ENCODE measurements at places on chromosomes 12 and 14.

- DNase-seq, result peak; percentile 50
These were observed 617.6 kb downstream of the LRFN5 start for GRCh38 chr14:42224053-42224888.

DNA sequence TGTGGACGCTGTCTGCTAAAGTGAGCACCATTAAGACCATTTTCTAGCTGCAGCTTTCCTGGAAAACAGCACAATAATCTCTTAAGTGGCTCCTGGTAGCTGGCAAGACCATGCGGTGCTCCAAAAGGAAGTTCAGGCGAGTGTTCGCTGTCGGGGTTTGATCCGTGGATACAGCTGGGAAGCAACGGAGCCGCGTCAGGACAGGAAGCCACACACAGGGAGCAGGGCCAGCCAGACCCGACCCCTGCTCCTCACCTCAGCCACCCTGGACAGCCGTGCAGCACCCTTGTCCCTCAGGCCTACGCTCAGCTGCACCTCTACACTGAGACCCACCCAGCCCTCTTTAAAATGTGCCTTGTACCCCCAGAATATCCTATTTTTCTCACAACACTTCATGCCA is 19.4 kb downstream of the ZFYVE21 start:
- DNase-seq, result no peak

- DNase-seq, result no peak
These were observed 316.0 kb downstream of the CCDC91 start for GRCh38 chr12:28506271-28506670.

GRCh38 chr14:38204719-38205115 is 3.0 kb upstream of the SSTR1 start:
- no peak for DNase-seq

DNA sequence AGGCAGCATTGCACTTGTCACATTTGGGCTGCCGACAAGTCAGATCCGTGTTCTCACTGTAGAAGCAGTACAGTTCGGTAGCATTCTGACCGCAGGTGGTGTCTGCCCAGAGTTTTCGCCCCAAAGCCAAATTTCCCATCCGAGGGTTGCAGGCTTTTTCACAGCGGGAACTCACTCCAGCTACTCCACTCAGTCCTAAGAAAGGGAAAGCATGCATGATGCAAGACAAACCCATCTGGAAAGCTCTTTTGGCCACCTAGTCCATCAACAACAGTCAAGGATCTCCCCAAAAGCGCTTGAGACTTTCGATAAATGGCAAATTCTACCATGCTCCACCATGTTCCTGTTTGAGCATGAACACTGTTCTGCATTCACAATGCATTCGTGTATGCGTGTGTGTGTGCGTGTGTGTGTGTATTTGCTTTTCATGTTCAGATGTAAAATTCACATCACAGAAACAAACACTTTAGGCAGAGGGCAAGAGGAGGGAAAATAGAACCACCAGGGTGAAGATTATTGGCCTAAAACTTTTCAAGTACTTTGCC is 3.2 kb downstream of the NTN4 start:
- no peak for DNase-seq

DNA sequence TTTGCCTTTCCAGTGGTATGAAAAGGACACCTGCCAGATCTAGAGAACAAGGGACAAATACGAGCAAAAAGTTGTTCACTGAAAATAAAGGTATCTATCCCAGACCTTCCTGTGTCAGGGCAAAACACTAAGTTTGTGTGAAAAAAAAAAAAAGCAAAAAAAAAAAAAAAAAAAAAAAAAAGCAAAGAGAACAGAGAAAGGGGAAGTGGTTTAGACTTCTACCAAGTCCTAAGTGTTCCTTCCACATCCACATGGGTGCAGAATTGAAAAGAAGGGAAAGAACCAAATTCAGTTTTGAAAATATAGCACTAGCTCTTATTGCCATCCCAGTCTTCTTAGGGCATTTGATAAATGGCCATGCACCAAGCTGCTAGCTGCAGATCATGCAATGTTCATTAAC is 41.7 kb downstream of the ZCRB1 start:
- DNase-seq, result no peak

- no peak for DNase-seq
These were observed 128.0 kb upstream of the ATF1 start for GRCh38 chr12:50635857-50636256.

- DNase-seq, result no peak
These were observed 5.6 kb downstream of the CDK2AP1 start for GRCh38 chr12:123265851-123266678.

- DNase-seq, result no peak
These were observed 8.8 kb upstream of the FGF6 start for GRCh38 chr12:4454315-4454860.

DNA sequence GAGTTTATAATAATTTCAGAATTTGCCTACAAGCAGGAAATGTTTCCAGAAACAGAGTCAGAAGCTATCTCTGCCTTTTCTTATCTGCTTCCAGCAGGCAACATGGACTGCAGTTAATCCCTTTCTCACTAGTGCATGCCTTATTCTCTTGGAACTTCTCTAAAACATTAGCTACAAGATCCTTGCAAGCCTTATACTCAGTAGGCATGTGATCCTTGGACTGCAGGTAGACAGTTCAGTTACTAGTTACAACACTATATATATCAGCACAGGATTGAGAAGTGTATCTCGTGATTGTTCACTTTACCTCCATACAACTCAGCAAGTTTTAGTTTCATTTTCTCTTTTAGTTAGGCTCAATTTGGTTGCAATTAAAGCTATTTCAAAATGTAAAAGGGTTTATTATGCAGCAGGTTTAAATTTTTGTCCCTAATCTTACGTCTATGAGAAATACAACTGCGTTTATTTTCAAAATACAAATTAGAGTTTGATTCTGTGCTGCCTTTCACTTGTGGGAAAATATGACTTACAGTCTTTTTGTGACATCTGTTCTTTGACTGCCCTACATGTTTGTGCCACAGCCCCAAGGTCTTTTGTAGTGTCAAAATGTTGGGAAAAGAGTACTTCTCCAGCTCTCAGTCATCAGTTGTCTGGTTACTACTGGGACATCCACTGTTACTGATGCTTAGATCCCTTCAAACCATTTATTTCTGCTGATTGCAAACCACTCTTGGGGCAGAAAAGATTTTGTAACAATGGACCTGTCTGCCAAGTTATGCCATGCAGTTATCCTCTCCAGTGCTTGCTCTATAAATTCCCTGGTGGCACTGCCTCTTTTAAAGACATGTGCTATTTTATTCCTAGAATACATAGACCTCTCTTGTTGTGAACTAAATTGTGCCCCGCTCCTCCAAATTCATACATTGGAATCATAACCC is 709.0 kb upstream of the FOXG1 start:
- DNase-seq, result no peak

- no peak for DNase-seq
These were observed 25.6 kb upstream of the CABP1 start for GRCh38 chr12:120614848-120615247.

DNA sequence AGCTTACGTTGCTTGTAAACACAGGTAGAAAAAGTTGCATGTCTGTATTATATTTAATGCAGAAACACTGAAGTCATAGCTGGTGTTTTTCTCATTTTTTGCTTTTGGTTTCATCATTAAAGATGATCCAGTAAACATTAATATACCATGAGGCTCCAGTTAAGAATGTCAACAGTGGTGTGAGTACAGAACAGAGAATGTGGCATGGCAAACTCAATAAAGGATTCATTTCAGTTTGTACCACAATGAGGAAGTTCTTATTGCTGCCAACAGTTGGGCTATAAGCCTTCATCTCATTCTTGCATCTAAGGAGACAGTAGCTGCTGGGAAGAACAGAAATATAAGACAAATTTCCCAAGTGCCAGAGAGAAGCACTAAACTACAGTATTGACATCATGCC is 72.1 kb upstream of the ST8SIA1 start:
- DNase-seq, result no peak

DNA sequence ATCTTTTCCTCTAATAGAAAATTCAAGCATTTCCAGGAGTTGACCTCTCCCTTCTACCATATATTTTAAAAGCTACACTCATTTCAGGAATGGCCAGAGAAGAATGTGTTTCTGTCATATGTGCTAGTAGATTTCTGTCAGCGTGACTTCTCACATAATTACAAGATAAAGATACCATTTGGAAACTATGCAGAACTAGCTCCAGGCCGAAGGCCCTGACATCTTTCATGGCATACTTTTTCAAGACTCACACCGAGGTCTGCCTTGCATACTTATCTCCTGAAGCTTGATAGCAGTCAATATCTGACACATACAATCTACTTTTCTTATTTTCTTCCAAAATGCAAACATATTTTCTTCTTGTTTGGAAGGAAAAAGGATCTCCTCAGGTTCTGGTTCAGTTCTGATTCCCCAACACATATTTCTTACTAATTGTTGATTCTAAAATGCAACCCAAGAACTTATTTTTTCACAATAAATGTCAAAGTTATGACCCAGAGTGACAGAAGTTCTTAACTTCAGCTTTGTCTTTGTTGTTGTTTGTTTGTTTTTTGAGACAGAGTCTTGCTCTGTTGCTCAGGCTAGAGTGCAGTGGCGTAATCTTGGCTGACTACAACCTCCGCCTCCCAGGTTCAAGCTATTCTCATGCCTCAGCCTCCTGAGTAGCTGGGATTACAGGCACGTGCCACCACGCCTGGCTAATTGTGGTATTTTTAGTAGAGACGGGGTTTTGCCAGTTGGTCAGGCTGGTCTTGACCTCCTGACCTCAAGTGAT is 99.5 kb downstream of the NTN4 start:
- no peak for DNase-seq

- DNase-seq, result no peak
These were observed 367.6 kb downstream of the RPS29 start for GRCh38 chr14:49218436-49219092.

DNA sequence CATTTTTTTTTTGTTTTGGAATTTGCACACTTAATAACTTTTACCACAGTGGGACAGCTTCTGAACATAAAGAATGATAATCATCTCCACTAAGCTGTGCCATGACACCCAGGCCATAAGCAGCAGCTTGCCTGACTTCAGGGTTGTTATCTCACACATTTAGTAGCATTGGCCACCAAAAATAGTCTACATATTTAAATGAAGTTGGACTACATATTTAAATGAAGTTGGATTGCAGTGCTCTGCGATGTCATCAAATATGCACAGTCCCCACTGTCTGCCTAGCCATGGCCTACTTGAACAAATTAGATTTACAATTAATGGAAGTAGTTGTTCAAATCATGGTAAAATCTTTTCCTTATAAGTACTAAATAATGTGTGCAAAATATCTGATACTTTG is 101.0 kb downstream of the KLRB1 start:
- no peak for DNase-seq

DNA sequence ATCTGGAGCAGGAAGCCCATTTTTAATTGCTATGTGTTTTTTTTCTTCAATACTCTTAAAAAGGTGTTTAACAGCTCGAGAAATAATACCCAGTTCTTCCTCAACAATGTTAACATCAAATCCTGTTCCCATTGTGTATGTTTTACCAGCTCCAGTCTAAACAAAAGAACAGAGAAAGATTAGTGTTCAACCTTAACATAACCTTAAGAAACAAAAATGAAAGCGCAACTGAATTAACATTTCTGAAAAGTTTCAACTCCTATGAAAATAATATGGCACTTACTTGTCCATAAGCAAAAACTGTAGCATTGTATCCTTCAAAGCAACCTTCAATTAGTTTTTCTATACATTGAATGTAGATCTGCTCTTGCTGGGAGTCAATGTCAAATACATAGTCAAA is 73.2 kb downstream of the KIF21A start:
- DNase-seq, result no peak

GRCh38 chr14:65506801-65507200 is 94.3 kb downstream of the FUT8 start:
- DNase-seq, result no peak

DNA sequence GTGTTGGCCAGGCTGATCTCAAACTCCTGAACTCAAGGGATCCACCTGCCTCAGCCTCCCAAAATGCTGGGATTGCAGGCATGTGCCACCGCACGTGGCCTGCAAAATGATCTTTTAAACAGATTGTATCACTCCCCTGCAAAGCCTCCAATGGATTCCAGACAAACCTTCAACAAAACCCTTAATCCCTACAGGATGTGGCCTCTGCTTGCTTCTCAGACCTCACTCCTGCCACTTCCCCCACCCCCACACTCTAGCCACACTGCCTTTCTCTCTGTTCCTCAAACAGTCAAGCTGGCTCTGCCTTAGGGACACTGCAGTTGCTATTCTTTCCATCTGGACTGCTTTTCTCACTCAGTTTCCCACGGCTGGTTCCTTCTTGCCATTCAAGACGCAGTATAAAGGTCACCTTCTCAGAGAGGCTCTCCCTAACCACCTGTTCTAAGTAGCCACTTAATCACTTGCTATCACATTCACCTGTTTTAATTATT is 47.3 kb upstream of the TMED10 start:
- no peak for DNase-seq

GRCh38 chr14:50260511-50260910 is 29.1 kb upstream of the SOS2 start:
- DNase-seq, result peak; percentile 17

- no peak for DNase-seq
These were observed 16.1 kb downstream of the PAWR start for GRCh38 chr12:79674629-79675028.

- DNase-seq, result no peak
These were observed 29.4 kb upstream of the NOS1 start for GRCh38 chr12:117390866-117391265.

All from RWPE1 (cell line).